ENCODE measurements at places on chromosomes 4 and X.

GRCh38 chr4:8356856-8357255 is 83.7 kb downstream of the ACOX3 start:
- DNase-seq: no peak

DNA sequence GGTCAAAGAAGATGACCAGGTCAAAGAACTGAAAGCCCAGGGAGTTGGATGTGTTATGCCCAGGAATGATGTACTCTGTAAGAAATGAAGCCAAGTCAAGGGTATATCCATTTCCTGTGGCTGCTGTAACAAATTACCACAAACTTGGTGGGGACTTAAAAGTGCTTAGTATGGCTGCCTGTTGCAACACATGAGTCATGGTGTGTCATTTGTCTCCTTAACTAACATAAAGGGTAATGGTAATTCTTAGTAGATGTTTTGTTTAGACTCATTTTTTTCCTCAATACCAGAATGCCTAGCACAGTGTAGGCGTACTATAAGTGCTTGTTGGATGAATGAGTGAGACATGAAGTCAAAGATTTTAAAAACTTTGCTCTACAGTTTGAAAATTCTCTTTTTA is 45.7 kb downstream of the SYTL5 start:
- DNase-seq: no peak

- no peak for DNase-seq
These were observed 607.5 kb downstream of the PACRGL start for GRCh38 chr4:21307709-21308108.

GRCh38 chr4:88110826-88111225 is 47.6 kb downstream of the ABCG2 start:
- DNase-seq: no peak

DNA sequence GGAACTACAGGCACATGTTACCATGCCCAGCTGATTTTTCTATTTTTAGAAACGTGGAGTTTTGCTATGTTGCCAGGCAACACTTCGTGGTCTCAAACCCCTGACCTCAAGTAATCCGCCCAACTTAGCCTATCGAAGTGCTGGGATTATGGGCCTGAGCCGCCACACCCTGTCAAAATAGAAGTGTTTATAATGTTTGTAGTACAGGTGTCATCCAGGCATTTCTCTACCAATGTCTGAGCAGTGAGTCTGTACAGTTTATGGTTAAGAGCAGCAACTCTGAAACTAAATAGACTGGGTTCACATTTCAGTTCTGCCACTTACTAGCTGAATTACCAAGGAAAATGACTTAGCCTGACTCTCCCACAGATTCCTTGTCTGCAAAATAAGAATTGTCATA is 460.4 kb upstream of the GALNT7 start:
- no peak for DNase-seq

DNA sequence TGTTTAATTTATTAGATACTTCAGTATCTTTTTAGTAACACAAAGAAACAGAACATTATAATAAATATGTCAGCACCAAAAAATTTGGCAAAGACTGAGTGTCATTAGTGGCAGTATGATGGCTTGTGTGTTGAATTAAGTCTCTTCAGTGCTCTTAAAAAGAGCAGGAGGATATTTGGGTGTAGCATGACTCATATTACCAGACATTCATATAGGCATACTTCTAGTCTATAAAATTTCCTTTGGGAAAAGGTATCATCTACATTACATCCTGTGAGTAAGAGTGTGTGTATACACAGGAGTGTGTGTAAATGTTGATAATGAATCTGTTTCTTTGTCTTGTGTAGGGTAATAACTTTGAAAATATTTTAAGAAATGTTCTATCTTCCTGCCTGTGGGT is 135.7 kb downstream of the CNKSR2 start:
- DNase-seq: no peak

DNA sequence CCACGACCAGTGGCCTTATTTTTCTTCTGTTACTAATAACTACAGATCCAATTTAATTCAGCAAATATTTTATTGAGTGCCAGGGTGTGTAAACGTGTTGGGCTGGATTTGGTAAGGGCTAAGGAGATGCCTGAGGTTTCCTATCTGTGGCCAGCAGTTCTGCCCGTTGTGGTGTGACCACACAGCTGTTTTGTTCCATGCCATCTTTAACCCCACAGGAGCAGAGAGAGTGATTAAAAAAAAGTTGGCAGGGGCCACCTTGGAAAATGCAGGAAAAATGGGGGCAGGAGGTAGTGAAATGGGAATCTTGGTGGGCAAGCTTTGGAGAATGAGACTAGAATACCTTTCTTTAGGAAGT is 1.1 kb downstream of the PLAC8 start:
- no peak for DNase-seq

- no peak for DNase-seq
These were observed 8.0 kb upstream of the KCNE5 start for GRCh38 chrX:109632906-109633504.

DNA sequence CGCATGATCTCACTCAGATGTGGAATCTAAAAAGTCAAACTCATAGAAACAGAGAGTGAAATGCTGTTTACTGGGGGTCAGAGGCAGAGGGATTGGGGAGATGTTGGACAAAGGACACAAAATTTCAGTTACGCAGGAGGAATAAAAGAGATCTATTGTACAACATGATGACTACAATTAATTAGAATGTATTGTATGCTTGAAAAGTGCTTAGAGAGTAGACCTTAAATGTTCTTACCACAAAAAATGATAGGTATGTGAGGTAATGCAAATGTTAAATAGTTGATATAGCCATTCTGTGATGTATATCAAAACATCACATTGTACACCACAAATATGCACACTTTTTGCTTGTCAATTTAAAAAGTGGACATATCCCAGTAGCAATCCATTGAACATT is 36.1 kb upstream of the PHKA2 start:
- no peak for DNase-seq

DNA sequence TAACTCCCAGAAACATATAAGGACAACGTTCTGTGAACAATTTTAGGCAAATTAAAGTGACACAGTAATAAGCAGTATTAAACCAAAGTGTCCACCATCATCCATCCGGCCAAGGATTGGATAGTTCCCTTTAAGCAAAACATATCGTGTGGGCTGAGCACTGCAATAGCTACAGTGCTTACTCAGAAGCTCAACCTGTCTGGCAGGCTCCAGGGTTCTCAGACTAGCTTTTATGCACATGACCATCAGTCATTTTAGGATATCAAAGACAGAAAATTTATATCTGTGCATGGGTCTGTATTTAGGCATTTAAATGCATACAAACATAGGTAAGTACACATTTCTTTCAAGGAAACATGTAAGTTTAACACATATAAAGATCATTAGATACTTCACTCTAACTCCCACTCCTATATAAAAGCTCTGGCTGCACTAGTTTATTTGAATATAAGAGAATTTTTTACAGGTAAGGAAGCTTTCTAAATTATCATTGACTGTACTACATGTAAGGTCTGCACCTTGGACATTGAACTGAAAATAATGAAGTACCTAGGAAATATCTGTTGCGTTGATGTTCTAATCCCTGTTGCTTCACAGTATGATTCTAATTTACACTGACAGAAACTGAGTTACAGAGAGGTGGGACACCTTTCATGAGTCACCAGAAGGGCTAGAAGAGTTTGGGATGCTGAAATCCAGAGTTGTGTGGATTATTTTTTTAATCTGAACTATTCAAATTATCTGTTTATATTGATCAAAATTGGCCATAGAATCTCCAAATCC is 67.6 kb downstream of the ELOVL6 start:
- DNase-seq: no peak

Measured in Right ventricle myocardium inferior (tissue), 1 donor.